ENCODE measurements at places on chromosomes 1 and 21.

DNA sequence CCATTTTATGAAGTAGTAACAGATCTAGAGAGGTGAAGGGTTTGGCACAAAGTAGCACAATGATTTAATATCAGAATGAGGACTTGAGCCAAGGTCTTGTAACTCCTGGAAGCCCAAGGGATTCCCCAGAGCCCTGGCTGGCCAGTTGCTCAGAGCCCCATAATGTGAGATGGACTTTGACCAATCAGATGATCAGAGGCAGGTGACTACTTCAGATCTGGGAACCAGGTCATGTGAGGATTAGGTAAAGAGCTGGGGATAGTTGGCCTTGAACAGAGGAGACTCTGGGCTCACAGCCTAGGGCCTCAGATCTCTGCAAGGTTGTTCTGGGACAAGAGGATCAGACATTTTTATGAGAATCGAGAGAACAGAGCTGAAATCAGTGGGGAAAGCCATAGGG is 18.9 kb downstream of the SHISAL2A start:
- DNase-seq = no peak

DNA sequence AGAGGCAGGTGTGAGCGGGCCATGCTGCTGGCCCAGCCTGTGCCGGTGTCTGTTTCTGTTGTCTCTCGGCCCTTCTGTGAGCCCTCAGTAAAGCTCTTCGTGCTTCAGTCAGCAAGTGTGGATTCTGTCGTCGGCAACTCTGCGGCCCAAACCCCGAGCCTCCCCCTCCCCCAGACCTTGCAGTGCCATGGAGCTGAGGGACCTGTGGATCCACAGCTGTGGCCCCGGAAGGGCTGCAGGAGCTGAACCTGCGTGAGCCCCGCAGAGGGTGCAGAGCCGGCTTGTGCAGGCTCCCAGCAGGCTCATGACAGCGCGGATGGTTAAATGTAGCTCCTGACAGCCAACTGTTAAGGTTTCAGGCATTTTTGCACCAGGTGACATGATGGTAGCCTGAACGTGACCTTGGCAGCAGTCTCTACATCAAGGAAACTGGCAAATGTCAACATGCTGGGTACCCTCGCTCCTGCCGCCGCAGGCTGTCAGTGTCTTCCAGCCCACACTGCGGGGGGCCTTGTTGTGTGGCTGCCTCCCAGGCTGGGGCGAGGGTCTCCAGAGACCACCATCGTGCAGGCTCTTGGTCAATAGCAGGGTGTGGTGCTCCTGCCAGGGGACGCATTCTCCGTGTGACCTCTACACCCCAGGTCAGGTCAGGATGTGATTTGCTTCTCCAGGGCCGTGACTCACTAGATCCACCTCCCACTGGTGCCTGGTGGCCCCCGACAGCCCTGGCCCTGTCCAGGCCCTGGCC is 7.0 kb downstream of the LRRC3 start:
- DNase-seq = no peak

GRCh38 chr1:73947009-73947408 is 251.0 kb downstream of the LRRIQ3 start:
- no peak for DNase-seq

DNA sequence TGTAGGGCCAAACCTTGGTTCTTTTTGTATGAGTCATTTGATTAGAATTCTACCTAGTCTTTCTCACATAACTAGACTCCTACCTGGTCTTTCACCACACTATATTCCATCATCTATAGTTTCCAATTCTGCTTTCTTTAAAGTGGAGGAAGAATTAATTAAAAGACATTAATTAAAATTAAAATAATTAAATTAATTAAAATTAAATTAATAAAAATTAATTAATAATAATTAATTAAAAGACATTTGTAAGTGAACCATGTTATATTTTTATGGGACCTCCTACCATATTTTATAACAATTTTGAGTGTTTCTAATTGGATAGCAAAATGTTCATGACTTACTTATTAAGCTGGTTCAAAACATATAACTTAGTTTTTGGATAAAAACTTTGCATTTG is 77.4 kb downstream of the CCDC18 start:
- no peak for DNase-seq

GRCh38 chr1:219323426-219323825 is 149.7 kb downstream of the LYPLAL1 start:
- DNase-seq = no peak

All from AG04449 (cell line).